Mucosa of descending colon (tissue), 3 donors: ENCODE measurements at places on chromosomes 1 and 21. TPM values are rescaled to one million over a fixed set of nuclear protein-coding genes. Genes with fewer than 3 reads are reported as not detected.
A peak's percentile ranks its signal among the peaks of the same experiment; 100 is the strongest.

GRCh38 chr1:206463911-206464310 is 6.4 kb upstream of the IKBKE start:
- no peak for DNase-seq

The MYOC gene
- total RNA-seq: 3.8 TPM

DNA sequence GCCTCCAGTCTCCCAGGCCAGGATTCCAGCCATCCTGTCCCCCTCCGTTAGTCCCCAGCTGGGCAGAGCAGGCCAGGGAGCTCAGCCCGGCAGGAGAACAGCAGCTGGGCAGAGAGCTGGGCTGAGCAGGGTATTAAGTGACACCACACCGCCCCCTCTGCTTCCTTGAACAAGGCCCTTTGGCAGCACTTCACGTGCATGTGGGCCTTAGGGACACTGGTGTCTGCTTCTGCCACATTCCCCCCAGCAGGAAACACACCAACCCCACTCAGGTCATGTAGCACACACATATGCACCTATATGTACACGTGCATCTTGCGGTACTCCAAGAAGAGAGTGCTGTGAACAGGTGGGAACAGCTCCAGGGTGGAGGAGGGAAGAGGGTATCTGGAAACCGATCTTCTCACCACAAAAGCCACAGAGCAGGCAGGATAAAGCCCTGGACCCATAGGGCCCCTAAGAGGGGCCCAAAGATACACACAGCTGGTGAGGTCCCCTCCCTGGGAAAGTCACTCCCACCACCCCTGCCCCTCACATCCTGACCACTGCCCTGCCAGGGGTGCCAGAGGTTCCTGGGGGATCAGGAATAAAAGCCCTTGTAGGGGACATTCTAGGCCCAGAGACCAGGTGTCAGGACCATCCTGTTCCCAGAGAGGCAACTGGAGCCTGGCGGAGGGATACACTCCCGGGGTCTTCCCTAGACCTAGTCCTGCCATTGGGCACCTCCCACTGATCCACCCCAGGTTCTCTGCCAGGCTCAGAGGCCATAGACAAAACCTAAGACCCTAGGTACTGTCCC is 4.5 kb downstream of the EPHA2 start:
- peak; percentile 3 for DNase-seq

- no peak for DNase-seq
Measured at GRCh38 chr1:59967141-59967697, 40.6 kb upstream of the CYP2J2 start.

- DNase-seq: no peak
Measured at GRCh38 chr1:77742011-77742555, 17.6 kb downstream of the USP33 start.

- no peak for DNase-seq
Measured at GRCh38 chr1:94936861-94937620, 10.1 kb upstream of the CNN3 start.

DNA sequence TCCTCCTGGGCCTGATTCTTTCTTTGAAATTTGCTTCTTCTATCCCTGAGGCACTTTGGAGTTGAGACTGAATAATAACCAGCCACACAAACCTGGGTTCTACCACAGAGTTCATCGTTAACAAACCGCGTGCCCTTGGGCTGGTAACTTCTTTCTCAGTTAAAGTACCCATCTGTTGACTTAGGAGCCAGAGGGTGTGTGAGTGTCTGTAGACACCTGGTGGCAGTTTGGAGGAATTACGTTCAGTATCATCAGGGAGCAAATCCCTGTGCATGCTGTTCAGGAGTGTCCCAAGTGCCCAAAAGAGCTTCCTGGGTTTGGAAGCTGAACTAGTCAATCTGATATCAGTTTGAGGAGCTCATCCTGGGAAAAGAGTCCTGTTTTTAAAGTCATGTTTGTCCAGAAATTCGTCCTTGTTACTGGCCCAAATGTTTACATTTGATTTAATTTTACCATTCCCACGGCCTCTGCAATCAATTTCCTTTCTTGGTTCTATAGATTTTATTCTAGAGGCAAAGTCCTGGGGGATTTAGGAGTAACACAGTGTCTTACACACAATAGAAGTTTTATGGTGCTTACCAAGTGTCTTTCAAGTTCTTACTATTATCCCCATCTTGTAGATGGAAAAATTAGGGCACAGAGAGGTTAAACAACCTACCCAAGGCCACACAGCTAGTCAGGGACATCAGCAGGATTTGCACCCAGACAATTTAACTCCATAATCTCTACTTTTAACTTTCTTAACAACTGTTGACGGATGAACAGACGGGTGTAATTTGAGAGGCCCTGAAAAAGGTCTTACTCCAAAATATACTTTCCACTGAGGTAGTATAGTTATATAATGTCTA is 26.7 kb upstream of the RPTN start:
- peak; percentile 49 for DNase-seq

- no peak for DNase-seq
Measured at GRCh38 chr1:26730695-26731094, 34.9 kb downstream of the ARID1A start.

DNA sequence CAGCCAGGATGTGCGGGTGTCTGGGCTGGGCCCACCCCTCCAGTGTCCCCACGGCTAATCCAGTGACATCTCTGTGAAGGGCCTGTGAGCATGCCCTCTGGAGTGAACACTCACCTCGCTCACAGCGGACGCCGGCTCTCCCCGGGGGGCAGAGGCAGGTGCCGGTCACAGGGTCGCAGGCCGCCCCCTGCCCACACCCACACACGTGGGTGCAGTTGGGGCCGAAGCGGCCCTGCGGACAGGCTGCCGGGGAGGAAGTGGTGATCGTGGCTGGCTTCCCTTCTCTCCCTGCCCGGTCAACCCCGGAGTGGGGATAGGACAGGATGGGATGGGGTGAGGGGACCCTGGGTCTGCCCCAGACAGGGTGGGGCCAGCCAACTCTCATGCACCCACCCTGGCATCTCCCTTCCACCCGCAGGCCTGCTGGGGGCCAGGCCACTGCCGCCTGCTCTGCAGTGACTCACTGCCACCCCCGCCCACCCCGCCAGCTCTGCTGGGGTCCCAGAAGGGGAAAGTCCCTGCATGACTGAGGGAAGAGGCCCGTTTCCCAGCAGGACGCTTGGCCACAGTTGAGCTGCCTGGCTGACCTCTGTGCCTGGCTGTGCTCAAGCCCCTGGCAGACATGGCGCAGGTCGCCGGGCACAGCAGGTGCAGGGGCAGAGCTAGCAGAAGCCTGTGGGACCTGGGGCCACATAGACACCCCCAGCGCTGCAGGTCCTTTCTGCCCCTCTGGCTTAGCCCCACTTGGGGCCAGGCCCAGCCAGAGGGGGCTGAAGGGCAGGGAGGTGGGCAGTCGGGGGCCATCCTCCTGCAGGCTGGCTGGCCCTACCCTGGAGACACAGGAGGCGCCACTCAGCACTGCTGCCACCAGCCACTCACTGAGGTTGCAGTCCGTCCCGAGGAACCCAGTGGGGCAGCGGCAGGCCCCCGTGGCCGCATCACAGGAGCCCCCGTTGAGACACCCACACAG is 41.6 kb downstream of the ARHGEF16 start:
- DNase-seq: no peak

The SLFNL1 gene
- total RNA-seq: 0.41 TPM
